ENCODE measurements at places on chromosomes 2 and 18. TPM values are rescaled to one million over a fixed set of nuclear protein-coding genes. Genes with fewer than 3 reads are reported as not detected.

CRYBA2 gene
- polyA plus RNA-seq, result not detected

DNA sequence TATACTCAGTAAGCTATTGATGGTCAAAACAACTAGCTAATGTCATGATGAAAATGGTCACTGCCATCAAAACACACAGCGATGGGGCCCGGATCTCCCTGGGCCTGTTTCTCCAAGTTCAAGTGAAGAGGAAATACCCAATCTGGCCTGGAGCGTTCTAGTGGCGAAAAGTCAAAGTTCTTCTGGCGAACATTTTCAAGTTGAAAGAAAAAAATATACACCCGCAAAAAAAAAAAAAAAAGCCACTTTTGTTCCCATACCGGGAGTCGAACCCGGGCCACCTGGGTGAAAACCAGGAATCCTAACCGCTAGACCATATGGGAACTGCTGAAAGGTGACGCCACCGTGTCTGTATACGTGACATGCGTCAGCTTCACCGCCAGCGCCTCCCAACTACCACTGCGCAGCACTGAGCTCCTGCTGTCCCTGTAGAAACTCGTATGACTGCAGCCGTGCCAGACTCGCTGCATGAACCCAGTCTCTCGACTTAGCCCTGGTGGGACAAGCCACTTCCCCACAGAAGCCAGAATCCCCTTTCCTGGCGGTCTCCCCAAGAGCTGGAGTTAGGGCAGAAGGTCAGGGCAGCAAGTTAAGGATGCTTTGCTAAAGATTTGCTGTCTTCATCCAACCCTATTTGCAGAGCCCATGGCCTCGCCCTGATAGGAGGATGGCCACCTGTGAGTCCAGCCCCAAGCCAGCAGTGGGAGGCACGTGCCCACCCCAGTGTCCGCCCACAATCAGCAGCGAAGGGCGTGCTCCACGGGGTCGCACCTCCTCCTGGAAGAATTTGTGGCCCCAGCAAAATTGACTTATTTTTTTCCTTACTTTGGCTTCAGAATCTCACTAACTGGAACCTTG, 5.6 kb upstream of the IMP4 start:
- DNase-seq, result no peak

FOXD4L1 gene
- polyA plus RNA-seq, result not detected

GRCh38 chr18:60910534-60910933, 422.7 kb upstream of the CDH20 start:
- no peak for DNase-seq

SLC14A1 gene
- 0.71 TPM for polyA plus RNA-seq

GRCh38 chr2:210503001-210503623, 26.6 kb upstream of the LANCL1 start:
- no peak for DNase-seq

DNA sequence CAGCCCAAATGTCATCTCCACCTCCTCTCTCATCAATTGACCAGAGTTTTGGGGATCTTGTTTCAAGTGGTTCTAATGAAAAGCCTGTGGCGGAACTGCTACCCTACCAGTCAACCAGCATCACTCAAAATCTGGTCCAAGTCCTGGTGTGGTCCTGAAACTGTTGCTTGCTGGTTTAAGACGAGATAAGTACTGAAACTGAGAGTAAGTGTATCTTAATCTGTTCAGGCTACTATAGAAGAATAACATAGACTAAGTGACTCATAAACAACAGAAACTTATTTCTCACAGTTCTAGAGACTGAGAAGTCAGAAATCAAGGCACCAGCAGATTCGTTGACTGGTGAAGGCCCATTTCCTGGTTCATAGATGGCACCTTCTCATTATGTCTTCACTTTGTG, 879 bp upstream of the GALNT5 start:
- no peak for DNase-seq

CTLA4 gene
- polyA plus RNA-seq, result 1.8 TPM

COBLL1 gene
- not detected for polyA plus RNA-seq

DNA sequence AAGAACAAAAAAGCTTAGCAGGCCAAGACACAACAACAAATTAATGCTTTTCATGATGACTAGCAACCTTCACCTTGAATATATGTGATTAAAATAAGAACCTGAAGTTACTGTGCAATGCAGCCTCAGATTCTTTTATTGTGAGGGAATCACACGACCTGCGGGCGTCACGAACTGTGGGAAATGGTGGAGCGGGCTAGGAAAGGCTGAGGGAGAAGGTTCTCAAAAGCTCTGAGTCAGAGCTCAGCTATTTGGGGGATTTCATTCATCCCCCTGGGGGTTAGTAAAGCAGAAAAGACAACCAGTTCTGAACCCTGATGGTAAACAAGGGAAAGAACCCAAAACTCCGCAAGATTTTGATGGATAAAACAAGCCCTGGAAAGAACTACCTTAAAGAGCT, 89.3 kb upstream of the NCKAP5 start:
- no peak for DNase-seq

DNA sequence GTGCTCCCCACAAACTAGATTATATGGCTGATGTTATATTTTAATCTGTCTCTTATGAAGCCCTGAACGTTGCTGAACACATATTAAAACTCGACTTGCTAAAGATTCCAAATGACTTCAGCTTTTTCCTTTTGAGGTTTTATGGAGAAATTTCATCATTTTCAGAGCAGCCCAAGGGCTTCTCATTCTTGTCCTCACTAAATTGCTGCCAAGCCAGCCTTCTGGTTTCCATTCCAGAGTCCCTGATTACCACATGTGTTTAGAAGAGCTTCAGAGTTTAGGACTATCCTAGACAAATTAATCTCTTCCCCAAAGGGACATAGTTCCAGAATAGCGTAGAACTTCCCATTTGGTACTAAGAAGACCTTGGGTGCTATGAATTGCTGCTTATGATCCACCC, 77.8 kb upstream of the CCDC195 start:
- no peak for DNase-seq

DNA sequence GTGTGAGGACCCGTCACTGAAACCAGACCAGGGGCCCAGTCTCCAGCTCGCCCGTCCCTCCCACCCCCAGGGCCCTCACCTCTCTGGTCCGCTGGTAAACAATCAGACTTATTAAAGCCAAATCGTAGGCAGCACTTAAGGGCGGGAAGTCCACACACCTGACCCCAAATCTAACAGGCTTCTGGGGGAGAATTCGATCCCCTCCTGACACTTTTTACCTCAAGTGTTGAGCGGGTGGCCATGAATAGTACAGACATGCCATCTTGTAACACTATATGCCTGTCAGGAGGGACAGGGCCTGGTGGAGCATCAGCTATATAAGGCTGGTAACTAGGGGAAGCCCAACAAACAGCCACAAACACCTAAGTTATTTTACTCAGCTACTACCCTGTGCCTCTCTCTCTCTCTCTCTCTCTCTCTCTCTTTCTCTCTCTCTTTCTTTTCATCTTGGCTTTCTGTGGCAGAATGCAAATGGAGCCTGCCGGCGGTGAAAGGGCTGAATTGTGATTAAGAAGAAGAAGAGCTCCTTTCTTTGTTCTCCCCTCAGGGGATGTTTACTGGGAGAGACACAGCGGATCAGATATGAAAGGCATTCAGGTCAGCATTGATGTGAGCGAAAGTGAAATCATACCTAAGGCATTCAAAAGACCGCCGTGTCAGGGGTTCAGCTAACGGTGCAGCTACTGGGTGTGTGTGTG, 9.5 kb downstream of the ZEB2 start:
- no peak for DNase-seq

DNA sequence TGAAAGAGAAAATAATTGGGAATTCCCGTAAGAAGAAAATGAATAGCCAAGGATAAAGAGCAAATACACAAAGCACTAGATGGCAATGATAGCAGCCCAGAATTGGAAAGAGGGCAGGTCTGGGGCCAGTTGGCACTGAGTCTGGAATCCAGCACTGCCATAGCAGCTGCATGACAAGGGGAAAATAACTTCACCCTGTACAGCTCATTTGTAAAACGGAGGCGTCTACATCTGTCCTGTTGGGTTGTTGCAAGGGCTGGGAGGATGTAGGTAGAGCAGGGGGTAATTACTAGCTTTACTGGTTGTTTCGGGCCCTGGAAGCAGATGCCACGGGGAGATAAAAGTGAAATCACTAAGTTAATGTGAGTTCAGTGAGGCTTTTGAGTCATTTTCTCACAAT, 110.0 kb upstream of the RASGRP3 start:
- DNase-seq, result no peak

DNA sequence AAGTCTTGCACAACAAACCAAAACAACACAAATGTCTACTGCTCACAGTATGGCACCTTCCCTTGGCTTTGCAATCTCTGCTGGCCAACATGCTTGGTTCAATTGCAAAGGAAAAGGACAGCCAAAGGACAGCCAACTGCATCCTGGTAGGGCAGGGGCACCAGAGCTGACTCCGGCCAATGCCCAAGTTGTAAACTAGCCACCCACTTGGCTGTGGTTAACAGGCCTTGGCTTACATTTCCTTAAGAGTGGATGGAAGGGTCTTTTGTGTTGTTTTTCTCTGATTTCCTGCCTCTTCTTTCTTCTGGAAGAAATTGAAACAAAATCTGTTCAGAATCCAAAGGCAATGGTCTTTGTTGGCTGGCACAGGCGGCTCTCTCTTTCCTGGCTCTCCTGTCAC, 119.1 kb upstream of the TRIB2 start:
- DNase-seq, result no peak

DNA sequence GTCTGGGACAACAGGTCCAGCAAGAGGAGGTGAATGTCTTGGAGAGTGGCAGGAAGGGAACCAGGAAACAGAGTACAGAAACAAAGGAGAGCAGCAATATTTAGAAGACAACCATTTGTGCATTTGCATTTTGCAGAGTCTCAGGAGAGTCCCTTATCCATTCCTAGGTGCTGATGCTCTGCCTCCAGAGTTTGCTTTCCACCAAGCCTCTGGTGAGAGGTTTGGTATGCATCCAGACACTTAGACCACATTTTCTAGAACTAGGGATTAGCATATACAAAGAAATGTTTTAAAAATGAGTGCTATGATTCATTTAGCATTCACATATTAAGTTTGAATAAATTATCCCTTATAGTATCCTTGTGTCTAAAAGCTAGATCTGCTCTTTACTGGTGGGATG, 18.5 kb upstream of the LRATD1 start:
- DNase-seq, result no peak

GRCh38 chr2:112255875-112256274, 1.0 kb upstream of the ZC3H8 start:
- DNase-seq, result no peak

DNA sequence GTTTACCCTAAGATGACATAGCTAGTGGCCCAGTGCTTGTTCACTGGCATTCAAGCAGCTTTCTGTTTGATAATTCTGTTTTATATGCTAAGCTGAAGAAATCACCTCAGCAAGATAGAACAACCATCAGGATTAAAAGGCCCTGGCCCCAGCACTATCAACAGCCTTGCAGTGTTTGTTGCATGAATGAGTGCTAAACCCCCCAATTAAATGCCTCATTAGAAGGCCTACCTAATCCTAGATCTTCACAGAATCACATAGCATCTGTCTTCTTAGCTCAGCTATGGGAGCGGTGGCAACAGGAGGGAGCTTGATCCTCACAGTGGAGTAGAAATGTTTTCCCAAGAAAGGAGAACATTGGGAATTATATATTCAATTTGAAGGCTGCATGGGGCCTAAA, 194.1 kb upstream of the HNMT start:
- DNase-seq, result no peak

DNA sequence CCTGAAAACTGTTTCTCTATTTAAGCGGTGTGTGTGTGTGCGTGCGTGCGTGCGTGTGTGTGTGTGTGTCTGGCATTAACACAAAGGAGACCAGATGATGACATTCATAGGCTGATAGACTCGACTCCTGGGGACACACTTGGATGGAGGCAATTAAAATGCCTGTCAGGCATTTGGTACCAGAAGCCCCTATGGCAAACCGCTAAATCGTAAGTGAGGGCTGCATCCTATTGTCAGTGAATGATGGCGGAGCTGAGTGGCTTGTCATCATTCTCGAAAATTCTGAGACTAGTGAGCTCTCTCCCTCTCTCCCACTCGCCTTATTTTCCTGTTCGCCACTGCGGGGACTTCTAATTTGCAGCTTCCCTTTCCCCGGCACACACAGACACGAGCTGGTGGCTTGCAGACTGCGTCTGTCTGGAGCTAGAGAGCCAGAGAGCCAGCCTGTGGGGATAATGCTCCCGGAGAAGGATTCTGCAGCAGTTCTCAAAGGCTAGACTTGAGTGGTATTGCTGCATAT, 155.4 kb downstream of the MAP2 start:
- no peak for DNase-seq

DNA sequence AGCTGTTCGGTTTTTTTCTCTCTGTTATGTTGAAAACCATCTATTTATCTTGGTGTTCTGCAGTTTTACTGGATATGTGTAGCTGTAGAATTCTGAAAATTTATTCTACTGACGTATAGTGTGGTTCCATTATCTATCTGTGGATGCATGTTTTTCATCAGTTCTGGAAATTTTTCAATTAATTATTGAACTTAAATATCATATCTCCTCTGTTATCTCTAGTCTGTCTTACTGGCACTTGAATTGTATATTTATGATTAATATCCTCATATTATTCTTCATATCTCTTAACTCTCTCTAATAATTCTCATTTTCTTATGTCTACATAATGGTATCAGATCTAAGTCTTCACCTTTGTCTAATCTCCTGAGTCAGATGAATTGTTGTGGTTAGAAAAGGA, 501.7 kb downstream of the STK39 start:
- DNase-seq, result no peak

NAGK gene
- polyA plus RNA-seq, result 33.7 TPM

CPLX4 gene
- polyA plus RNA-seq, result not detected

- no peak for DNase-seq
Measured at GRCh38 chr2:238873381-238873801, 25.5 kb downstream of the TWIST2 start.
